ENCODE measurements at places on chromosomes 12 and 14.

- DNase-seq, result no peak
Observed at GRCh38 chr14:68284834-68285233, 465.3 kb downstream of the RAD51B start.

DNA sequence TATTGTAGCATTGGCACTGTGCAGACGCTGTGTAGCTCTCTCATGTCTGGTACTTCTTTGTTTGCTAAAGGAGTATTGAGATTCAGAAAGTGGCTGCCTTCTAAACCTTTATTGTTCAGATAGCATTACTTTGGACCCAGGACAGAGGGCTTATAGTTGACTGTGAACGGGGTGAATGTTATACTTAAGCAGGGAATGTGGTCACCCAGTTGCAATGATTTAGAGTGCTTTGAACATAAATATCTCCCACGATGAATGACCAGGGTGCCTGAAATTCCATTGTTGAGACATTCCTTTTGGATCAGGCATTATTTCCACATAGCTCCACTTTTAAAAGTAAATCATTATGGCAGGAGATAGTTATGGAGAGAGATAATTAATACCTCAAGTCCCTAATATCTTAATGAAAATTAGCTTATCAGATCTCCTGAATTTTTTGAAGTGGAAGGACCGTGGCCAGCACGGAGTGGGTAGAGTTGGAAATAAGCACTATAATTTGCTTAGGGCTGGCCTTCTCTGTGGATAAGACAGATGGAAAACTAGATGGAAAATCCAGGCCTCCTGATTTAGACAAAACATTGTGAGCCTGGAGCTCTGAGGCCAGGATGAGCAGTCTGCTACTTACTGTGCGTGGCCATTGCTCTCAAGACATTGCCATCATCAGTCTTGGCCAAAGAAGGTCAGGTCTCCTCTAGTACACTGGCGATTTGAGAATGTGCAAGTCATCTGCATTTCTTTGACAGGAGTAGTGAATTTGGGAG lies 114.5 kb downstream of the ETV6 start:
- no peak for DNase-seq

- no peak for DNase-seq
Observed at GRCh38 chr12:32517966-32518365, 118.6 kb downstream of the FGD4 start.

GRCh38 chr12:79415321-79415720 lies 275.4 kb downstream of the PAWR start:
- no peak for DNase-seq

GRCh38 chr14:38110258-38110657 lies 97.4 kb upstream of the SSTR1 start:
- DNase-seq, result no peak

- no peak for DNase-seq
Observed at GRCh38 chr12:79298506-79298905, 392.3 kb downstream of the PAWR start.

DNA sequence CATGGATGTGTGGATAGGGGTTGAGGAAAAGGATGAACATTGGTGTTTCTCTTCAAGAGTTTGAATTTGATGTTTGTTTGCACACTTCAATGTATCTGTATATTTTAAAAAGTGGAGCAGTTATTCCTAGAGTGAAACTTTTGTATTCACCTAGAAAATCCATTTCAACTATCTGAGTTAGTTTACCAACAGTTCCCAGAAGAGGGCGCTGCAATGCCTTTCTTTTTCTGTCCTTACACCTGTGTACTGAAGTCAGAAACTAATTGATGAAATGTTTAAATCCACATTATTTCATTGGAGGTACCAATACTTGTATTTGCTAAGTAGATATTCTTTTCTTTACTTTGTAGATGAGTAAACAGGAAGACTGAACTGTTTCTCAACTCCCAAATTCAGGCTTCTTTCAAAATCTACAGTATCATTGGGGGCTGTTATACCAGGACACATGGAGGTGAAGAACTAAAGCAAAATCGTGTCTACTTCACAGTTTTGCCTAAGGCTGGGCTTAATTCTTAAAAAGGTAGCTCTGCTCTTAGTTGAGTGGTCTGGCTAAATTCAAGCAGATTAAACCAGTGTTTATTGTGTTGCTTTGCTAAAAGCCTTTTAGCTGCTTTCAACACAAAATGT lies 26.6 kb upstream of the KLRB1 start:
- peak; percentile 51 for DNase-seq

- no peak for DNase-seq
Observed at GRCh38 chr14:99467336-99468078, 13.2 kb downstream of the SETD3 start.

DNA sequence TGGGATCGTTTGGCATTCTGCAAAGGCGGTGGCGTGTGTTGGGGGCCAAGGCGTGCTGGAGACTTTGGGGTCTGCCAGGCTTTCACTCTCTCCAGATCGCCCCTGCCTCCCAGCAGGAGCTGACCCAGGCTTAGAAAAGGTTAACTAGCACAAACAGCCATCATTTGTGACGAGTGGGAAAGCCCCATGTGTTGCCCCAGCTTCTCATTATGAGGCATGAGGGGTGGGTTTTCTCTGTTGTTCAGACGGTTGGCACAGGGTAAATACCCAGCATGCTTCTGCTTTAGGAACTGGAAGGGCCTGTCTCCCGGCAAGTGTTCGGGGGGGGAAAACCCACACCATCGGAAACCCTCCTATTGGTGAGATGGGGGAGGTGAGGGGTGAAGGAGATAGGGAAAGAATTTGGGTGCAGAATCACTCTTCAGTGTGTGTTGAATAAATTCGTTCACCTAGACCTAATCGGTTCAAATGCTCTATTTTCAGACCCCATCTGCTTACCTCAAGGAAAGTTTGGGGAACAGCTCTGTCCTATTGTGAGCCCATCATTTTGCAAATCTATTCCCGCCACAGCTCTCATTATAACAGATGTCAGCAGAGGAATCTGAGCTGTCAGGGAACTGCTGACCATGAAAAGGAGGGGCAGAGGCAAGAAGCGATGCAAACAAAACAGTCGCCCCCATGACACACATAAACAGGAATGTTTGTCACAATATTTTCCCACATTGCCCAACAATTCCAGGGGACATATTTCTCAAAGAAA lies 34.7 kb upstream of the C12orf42 start:
- DNase-seq, result no peak

- no peak for DNase-seq
Observed at GRCh38 chr12:45674181-45674977, 55.1 kb upstream of the ARID2 start.

DNA sequence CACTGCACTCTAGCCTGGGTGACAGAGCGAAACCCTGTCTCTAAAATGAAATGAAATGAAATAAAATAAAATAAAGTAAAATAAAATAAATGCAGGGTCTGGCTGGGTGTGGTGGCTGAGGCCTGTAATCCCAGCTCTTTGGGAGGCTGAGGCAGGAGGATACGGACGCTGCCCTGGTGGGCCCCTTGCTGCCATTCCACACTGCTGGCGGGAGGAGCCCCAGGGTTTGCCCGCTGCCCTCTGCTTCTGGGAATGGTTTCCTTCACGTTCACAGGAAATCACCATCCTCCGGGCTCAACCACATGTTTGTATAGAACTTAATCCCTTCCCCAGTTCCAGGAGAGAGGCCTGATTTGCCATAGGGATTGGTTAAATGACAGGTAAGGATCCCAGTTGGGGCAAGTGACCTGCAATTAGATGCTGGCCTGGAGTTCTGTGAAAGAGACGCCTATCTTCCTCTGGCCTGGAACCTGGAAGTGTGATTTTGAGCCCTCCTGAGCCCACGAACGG lies 29.3 kb downstream of the CALM1 start:
- no peak for DNase-seq

DNA sequence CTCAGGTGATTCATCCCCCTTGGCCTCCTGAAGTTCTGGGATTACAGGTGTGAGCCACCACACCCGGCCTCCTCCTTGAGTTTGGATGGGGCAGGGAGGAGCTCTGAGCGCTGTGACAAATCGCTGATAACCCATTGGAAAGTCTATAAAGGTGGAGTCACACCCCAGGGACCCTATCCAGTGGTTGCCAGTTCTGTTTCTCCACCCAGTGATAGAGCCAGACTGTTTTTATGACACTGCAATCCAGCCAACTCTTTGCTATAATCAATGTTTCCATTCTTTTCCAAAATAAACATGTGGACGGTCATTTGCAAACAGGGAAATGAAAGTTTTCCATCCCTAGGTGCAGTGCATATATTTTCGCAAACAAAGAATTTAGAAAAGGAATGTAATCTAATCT lies 142.0 kb upstream of the PELI2 start:
- no peak for DNase-seq

DNA sequence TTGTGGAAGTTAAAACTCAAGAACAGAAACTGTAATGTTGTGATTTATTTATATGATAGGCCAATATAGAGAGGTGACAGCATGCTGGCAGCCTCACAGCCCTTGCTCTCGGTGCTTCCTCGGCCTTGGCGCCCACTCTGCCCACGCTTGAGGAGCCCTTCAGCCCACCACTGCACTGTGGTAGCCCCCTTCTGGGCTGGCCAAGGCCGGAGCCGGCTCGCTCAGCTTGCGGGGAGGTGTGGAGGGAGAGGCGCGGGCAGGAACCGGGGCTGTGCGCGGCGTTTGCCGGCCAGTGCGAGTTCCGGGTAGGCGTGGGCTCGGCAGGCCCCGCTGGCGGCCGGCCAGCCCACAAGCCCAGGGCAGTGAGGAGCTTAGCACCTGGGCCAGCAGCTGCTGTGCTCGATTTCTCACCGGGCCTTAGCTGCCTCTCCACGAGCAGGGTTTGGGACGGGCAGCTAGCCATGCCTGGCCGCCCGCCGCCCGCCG lies 65.8 kb upstream of the SLC8A3 start:
- DNase-seq, result no peak

- DNase-seq, result no peak
Observed at GRCh38 chr12:130280742-130281141, 56.9 kb upstream of the PIWIL1 start.

- no peak for DNase-seq
Observed at GRCh38 chr12:100767371-100767770, 27.2 kb upstream of the ANO4 start.

DNA sequence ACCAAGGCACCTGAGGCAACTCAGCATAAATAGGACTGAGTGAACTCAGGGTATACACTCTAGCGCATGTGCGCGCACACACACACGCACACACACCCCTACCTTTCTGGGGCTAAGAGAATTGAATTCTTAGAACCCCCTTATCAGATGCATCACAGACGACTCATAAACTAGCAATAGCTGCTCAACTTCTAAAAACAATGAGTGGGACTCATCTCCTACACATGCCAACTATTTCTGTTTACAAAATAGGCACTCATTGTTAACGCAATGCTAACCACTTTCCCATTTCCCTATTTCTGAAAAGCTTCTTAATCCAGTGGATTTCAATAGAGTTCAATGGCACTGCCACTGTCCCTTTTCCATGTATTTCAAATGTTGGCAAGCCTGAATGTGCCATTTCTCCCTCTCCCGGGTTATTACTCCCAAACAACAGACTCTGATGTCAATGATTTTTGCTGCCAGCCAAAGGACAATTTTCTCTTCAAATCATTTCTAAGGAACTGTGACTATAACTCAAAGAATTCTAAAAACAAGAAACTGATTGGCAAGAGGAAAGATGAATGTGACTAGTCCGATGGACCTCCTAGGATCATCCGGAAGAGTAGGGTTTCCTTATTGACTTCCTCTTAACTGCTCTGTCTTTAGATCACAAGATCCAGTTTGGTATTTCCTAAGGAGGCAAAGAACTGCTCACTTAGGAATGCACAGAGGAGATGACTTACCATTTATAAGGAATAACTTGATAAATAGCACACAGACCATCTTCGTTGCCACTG lies 48.8 kb downstream of the SLC38A1 start:
- DNase-seq, result peak; percentile 48

- no peak for DNase-seq
Observed at GRCh38 chr12:30211743-30212142, 428.0 kb upstream of the TMTC1 start.

DNA sequence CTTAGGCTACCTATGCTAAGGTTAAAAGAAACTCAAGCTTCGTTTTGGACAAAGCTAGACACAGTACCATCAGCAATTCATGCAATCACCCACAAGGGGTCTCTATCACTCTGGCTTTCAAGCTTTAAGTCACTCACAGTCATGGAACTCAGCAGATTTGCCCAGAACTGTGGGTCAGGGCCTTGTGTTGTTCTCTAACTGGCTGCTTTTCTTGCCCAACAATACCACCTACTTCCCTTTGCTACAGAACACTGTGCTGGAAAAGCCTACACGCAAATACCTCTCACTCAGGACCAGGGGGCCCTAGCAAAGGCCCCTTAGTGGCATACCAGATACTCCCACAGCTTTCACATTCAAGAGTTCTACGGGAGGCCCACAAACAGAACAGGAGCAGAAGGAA lies 9.1 kb downstream of the NEMP1 start:
- DNase-seq, result no peak

DNA sequence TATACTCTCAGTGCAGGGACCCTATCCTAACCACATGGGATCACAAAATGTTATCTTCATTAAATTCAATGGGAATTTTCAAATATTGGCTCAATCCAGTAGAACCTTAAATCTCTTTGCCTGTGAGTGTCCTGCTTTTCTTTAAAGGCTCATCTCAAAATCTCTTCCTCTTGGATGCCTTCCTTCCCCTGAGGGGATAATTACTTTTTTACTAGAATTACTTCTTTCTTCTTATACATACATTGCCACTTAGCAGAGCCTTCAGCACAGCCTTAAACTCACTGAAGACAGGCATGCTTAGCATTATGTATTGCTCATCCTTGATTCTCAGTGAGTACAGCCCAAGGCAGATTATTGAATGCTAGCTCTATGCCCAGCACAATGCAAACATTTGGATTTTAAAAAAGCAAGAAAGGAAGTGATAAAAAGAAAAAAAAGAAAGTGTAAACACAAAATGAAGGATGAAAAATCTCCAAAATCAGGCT lies 1918.0 kb upstream of the FLRT2 start:
- no peak for DNase-seq

- no peak for DNase-seq
Observed at GRCh38 chr12:80763874-80764273, 47.2 kb downstream of the MYF5 start.

- DNase-seq, result no peak
Observed at GRCh38 chr12:50598321-50598862, 93.6 kb downstream of the DIP2B start.
